ENCODE measurements at places on chromosomes 2 and 18. TPM values are rescaled to one million over a fixed set of nuclear protein-coding genes. Genes with fewer than 3 reads are reported as not detected.

GRCh38 chr2:210528716-210529115 lies 27.7 kb upstream of the CPS1 start:
- no peak for DNase-seq

DNA sequence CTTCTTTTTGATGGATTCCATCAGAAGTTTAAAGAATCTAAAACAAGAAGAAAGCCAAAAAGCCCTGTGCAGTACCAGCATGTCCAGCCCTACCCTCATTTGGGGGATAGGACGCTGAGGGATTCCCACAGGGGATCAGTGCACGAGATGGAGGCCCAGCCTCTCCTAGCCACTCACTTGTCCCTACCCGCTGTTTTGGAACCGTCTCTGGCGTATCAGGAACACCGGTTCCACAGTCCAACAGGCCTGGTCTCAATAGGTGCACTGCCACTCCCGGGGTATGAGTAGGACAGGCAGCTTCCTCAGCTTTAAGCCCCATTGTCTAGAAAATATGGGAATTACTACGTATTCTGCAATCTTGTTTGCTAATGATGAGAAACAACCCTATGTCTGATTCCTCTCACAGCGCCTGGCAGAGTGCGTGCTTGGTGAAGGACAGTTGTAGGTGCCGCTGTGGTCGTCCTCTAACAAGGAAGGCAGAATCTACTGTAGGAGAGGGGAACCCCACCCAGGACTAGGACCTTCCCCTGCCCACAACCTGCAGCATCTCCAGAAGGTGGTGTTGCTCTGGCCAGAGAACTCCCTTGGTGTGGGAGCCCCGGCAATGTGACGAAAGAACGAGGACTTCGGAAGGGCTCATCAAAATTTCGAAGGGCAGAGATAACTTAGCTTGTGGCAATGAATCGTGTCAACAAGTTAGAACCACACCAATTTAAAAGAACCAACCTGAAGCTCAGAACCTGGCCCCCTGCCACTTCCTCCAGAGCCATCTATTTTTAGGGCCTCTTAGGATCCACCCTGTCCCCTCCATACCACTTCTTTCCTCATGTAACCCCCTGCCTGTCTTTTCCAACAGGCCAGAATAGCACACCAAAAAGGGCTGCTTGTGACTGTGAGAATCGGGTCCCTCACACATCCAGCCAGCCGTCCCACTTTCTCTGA lies 71.7 kb downstream of the POLR1A start:
- no peak for DNase-seq

- peak; percentile 9 for DNase-seq
Observed at GRCh38 chr2:23498943-23499342, 114.0 kb downstream of the KLHL29 start.

DNA sequence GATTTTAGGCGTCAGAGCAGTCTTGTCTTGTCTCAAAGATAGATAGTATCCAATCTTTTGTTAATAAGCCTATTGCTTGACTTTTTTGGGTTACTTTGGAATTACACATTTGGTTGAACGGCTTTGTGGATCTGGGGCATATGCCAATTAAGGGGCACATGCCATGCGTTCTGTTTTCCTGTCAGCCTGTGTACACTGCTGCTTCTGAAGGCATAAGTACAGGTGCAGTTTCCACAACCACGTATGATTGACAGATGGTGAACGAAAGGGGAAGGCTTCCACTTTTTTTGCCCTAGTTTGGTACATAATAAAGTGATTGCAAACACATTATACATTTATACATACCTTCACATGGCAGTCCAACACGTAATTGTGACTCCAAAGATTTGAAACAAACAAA lies 102.3 kb downstream of the RAPH1 start:
- no peak for DNase-seq

The PLEKHH2 gene
- polyA plus RNA-seq, result 2.2 TPM

- DNase-seq, result no peak
Observed at GRCh38 chr18:54528942-54529376, 62.1 kb upstream of the DYNAP start.

GRCh38 chr2:172722481-172722880 lies 13.2 kb upstream of the RAPGEF4 start:
- DNase-seq, result no peak

The ANKRD53 gene
- 0.36 TPM for polyA plus RNA-seq

GRCh38 chr18:51091270-51091669 lies 61.3 kb downstream of the SMAD4 start:
- DNase-seq, result no peak

The DCC gene
- polyA plus RNA-seq, result 0.44 TPM

Measured in BJ (cell line).